DMS 273 treated with DMSO at 0.1 percent for 48 hours (cell line): ENCODE measurements at places on chromosomes 4 and X.

GRCh38 chrX:153416781-153417450 lies 5.6 kb downstream of the ZFP92 start:
- DNase-seq = peak; percentile 34

- no peak for DNase-seq
These were observed 332.7 kb downstream of the MID1IP1 start for GRCh38 chrX:39133971-39134370.

GRCh38 chr4:92100975-92101374 lies 202.8 kb upstream of the GRID2 start:
- no peak for DNase-seq

DNA sequence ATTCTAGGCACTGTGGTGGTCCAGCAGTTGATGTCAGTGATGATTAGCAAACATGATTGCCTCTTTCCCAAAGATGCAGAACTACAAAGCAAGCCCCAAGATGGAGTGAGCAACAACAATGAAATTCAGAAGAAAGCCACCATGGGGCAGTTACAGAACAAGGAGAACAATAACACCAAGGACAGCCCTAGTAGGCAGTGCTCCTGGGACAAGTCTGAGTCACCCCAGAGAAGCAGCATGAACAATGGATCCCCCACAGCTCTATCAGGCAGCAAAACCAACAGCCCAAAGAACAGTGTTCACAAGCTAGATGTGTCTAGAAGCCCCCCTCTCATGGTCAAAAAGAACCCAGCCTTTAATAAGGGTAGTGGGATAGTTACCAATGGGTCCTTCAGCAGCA lies 365.3 kb downstream of the MAPK10 start:
- DNase-seq = no peak

GRCh38 chr4:10046471-10046870 lies 25.2 kb upstream of the SLC2A9 start:
- DNase-seq = no peak

GRCh38 chr4:119643306-119644042 lies 14.9 kb upstream of the PDE5A start:
- DNase-seq = no peak

- DNase-seq = no peak
These were observed 5.0 kb downstream of the ZFX start for GRCh38 chrX:24154490-24155034.

DNA sequence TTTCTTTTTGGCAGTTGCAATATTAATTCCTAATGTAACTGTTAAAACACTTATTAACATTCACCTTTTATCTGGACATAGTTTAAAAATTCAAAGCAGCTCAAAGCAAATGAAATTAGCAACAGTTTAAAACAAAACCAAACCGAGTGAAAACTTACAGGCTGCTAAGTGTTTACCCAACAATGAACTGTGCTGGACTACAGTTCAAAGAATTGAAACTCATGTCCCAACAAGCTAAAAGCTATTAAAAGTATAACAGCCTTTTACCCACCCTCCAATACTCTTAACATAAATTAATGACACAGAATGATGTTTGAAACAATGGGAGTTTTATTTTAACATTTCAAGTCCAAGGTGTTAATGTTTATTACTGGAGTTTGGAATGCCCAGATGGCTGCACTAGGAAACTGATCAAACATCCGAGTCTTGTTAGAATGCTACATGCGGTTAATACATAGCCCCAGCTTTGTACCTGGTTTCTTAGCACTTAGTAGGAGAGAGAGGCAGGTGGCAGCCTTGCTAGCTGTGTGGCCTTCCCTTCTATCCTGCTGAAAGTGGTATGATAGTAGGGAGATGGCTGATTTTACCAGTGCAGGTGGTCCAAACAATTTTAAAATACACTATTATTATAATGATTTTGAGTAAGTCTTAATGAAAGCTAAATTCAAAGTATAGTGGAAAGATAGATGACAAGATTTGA lies 21.1 kb upstream of the FRYL start:
- no peak for DNase-seq

DNA sequence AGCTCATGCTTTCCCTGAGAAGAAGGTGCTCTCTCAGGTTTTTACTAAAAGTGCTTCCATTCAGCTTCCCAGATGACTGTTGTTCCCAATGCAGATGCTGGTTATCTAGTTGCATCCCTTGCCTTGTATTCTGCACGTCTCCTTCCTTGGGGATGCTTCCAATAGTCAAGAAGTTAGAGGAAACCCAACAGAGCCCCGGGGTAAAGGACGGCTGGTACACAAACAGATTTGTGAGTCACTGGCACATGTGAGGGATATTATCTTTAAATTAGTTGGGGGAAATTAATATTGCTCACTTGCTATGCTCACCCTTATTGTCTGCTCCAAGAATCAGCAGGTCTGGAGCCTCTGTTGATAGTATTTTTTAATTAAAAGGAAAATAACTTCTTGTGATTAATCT lies 465.2 kb upstream of the BOD1L1 start:
- DNase-seq = no peak

- DNase-seq = no peak
These were observed 36.2 kb upstream of the PROM1 start for GRCh38 chr4:16119981-16120380.

- no peak for DNase-seq
These were observed 1.6 kb downstream of the SLC49A3 start for GRCh38 chr4:687048-687970.

GRCh38 chrX:45847961-45848360 lies 647.3 kb upstream of the DIPK2B start:
- no peak for DNase-seq

GRCh38 chr4:102094481-102094880 lies 250.8 kb downstream of the SLC39A8 start:
- no peak for DNase-seq

DNA sequence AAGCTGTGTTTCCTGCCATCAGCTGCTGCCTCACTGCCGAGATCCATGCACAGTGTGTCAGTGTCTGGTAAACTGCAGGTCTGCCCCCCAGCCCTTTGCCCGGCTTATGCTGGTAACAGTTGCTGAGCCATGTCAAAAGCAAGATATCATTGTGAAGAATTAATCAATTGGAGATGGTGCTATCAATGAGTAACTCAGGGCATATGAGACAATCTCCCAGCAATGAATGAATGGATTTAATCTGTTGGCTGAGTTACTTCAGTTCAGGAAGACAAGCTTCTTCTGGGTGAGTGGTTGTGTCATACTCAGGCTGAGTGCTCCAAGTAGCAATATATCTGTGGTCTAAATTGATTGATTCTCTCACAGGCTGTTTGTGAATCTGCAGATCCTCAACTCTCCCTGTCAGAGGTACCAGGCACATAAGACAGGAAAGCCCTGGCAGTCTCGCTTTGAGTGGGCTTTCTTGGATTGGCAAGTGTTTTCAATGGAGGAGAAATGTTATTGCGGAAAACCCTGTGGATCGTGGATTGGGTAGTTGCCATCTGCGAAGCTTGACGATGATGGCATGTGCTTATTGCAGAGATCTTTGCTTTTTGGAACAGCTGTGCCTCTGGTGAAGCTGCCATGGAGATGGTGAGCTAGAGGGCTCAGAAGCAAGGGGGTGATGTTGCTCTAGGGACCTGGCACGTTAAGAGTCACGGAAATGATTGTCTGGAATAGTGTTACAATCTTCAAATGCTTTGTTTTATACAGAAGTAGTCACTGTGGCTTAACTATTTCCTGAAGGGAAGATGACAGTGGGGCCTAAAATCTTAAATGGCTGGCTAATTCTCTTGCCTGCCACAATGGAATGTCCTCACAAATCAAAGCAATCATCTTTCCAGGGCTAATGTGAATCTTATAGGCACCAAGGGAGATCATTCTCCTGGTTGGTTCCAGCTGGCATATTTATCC lies 147.6 kb upstream of the TBC1D9 start:
- DNase-seq = no peak

GRCh38 chr4:40206426-40206825 lies 9.6 kb downstream of the RHOH start:
- no peak for DNase-seq

DNA sequence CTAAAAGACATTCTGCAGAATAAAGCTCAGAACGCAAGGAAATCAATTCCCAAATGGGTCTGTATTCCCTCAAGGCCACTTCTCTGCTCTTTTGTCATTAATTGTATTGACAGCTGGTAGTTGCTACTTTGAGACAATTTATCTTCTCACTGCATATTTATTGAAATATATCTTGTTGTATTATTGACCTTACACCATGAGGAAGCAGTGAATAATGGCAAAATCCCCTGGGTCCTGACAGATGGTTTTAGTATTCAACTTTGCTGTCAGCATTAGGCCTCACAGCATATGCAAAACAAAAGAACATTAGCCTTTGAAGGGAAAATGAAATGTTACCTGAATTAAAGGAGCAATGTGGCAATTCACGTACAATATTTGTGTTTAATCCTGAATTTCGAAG lies 406.1 kb upstream of the TRAM1L1 start:
- DNase-seq = peak; percentile 51

DNA sequence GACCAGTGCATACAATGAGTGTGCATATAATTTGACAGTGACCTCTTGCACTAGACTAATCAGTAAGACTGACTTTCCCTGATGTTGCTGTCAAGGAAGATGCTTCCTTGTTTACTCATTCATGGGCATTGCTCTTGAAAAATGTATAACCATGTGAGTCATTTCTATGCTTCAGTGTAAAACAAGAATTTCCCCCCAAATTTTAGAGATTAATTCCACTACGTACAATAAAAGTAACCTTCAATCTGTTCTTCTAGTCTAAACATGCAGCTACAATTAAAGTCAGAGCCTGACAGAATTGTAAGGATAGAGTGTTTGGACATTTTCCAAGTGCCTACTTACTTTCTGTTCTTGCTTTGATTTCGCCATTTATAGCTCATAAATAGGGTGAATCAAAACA lies 935.7 kb downstream of the RAPGEF2 start:
- DNase-seq = no peak

DNA sequence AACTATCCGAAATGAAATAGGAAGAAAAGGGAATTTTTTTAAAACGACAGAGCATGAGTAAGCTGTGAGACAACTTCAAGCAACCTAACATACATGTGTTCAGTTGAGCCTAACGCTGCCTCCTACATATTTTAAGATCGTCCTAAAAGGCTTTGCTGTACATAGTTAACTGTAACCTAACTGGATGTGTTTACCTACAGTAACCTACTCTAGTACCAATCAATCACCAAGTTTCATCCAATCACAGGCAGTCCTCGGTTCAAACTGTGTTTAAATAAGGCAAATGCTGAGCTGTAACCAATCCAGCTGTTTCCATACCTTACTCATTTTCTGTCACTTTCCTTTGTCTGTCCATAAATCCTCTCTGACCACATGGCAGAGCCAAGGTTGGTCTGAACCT lies 17.1 kb downstream of the RCHY1 start:
- DNase-seq = no peak

GRCh38 chr4:924107-925096 lies 7.7 kb downstream of the GAK start:
- no peak for DNase-seq

GRCh38 chr4:74541667-74542066 lies 96.7 kb downstream of the AREG start:
- DNase-seq = no peak

- DNase-seq = no peak
These were observed 156.9 kb downstream of the SLIT2 start for GRCh38 chr4:20408611-20409010.

DNA sequence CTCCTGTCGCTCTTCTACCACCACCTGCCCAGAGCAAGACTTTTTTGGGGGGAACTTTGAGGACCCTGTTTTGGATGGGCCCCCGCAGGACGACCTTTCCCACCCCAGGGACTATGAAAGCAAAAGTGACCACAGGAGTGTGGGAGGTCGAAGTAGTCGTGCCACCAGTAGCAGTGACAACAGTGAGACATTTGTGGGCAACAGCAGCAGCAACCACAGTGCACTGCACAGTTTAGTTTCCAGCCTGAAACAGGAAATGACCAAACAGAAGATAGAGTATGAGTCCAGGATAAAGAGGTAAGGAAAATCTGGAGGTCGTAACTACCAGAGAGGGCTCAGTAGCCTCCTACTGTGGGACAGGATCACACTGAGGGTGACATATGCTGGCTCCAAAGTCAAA lies 364.5 kb downstream of the MAPK10 start:
- no peak for DNase-seq

- no peak for DNase-seq
These were observed 948.8 kb upstream of the TENM3 start for GRCh38 chr4:181294421-181294820.

DNA sequence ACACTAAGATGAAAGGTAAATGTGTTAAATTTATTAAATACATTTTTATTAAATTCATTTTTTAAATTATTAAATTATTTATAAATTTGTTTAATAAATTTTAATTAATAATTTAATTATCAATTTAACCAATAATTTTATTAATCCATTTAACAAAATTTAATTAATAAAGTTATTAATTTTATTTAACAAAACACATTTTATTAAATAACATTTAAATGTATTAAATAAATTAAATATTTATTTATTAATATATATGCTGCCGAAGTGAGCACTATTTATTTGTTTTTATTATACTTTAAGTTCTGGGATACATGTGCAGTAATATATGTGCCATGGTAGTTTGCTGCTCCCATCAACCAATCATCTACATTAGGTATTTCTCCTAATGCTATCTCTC lies 719.5 kb downstream of the TRIML1 start:
- DNase-seq = no peak

GRCh38 chr4:56426273-56426672 lies 9.1 kb downstream of the PPAT start:
- DNase-seq = no peak

GRCh38 chr4:176981551-176981950 lies 188.8 kb upstream of the VEGFC start:
- DNase-seq = no peak

- DNase-seq = no peak
These were observed 143.0 kb downstream of the RASL11B start for GRCh38 chr4:53005149-53005546.

DNA sequence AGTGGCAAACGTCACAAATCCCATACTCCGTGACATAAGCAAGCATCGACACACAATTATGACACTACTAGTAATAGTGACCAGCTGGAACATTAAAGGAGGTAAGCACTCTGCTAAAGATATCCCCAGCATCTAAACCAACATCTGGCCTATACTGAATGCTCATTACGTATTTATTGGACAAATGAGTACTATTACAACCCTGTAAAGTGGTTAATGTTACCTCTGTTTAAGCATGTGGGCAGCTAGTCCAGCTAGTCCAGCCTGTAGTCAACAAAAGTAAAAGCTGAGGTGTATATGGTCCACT lies 419 bp upstream of the RPGR start:
- DNase-seq = no peak

GRCh38 chr4:170497112-170497511 lies 407.4 kb upstream of the AADAT start:
- DNase-seq = no peak

DNA sequence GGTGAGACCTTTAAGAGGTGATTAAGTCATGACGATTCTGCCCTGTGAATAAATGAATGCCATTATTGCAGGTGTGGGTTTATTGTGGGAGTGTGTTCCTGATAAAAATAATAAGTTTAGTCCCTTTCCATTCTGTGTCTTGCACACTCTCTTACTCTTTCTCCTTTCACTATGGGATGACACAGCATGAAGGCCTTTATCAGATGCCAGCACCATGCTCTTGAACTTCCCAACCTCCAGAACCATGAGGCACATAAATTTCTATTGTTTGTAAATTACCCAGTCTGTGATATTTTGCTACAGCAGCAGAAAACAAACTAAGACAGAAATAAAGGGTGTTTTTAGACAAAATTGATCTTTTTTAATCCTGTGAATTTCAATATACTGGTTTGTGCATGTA lies 10.5 kb downstream of the SFRP2 start:
- DNase-seq = no peak
